ENCODE measurements at places on chromosomes 4 and X.

DNA sequence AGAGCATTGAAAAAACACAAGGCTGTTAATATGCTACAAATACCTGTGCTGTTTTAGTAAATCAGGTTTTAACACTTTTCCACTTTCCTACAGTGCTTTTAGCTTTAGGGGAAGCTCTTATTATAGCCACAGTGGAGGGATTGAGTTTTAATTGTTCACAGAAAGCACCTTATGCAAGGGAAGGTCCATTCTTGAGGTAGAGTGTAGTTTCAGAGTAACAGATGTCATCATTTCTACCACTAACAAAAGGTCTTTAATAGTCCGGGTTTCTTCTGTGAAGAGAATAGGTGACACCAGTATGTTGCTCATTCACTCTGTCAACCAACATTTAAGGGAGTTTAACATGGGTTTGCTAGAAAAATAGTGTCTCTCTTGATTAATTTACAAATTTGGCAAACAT is 104.4 kb downstream of the STIM2 start:
- no peak for DNase-seq

DNA sequence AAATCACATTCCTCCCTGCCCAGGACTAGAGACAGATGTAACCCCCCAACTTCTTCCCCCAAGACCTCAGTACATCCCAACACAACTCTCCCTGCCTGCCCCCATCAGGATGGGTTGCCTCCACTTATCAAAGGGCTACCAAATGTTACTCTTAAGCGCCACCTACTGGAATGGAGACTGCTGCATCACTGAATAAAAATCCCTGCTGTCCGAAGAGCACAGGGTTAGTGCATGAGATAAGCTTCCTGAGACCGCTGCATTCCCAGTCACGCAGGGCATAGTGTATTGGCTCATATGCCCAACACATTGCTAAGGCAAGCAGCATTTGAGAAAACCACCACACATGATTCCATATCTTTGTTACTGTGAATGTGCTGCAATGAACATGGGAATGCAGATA is 544.5 kb downstream of the PPP4R3C start:
- no peak for DNase-seq

DNA sequence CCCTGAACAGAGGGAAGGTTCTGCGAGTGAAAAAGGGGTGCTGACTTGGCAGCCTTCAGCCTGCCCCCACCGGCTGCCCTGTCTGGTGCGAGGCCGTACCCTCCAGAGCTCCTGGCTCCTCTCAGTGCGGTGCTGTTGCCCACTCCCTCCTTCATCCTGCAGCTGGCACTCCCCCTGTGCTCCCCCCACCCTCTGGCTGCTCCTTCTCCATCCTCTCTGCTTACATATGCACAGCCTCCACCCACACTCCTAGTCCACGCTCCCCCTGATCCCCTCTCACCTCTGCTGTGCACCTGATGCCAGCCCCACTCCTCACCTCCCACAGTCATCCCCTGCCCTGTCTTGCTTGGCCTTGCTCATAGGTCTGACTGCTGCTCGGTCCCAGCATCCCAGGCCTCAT is 9.9 kb downstream of the MAN2B2 start:
- no peak for DNase-seq

DNA sequence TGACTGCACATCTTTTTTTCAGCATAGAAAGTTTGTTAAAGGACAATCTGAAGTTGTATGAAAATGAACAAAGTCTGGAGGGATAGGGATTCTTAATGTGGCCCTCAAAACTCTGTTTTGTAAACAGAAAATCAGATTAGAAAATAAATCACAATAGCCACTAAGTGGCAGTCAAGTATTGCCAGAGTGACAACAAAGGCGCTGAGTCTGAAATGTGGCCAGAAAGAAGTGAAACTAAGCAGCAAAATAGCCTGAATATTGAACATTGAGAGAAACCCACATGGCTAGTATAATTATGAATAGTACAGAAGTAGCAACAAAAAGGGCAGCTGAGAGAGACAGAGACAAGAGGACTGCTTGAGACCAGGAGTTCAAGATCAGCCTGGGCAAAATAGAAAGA is 81.1 kb upstream of the CT45A1 start:
- no peak for DNase-seq

DNA sequence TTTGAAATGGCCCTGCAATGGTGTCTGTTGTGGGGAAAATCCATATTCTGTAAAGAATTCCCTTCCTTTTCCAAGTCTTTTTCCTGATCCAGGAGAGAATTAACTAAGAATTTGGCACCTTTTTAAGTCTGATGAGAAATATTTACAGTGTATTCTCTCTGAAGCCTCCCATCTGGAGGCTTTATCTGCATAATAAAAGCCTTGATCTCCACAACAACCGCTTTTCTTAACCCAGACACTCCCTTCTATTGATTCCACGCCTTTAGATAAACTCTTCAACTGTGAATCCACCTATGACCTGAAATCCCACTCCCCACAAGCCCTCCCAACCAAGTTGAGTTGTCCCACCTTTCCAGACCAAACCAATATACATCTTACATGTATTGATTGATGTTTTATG is 43.1 kb upstream of the TMPRSS11E start:
- DNase-seq, result no peak

- no peak for DNase-seq
Observed at GRCh38 chr4:183260491-183261151, 59.5 kb downstream of the CLDN22 start.

GRCh38 chrX:67648361-67648760 is 104.5 kb downstream of the AR start:
- no peak for DNase-seq

DNA sequence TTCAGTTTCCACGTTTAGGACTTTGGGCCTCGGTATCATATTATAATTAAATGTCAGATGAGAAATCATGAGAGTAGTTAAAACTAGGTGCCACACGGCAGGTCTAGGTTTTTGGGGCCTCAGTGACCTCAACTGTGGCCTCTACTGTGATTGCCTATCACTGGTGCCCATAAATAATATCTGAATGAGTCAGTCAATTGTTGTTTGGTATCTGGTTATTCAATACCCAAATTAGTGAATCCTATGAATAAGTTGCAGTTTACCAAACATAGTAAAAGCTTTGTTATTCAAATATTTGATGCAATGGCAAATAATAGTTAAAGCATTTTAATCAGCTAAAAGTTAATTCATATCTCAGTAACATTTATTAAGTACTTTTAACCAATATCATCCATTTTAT is 188.8 kb downstream of the PPP3CA start:
- no peak for DNase-seq

DNA sequence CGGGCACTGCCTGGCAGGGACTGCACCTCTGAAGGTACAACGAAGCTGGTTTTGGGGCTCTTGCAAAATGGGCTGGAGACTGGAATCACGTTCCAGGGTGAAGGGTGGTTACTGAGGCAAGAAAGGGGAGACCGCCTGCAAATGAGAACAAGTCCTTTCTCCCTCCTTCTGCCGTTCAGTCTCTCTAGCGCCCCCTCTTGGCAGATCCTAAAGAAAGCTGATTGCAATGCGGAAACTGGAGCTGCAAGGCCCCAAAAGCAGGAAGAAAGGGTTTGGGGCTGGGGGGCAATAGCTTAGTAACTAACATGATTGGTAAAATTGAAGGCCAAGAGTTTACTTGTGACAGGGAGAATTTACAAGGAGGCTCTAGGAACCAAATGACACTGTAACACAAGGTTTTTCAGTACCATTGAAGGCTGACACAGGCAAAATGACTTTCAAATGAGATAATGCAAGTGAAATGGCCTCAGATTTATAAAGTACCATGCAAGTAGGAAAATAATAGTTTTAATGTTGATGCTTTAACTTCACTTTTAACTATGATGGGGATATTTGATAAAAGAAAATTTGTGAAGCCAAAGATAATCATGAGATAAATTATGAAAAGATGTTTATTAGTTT is 222.7 kb upstream of the HAND2 start:
- no peak for DNase-seq

- DNase-seq, result no peak
Observed at GRCh38 chr4:81666491-81666890, 194.8 kb upstream of the RASGEF1B start.

DNA sequence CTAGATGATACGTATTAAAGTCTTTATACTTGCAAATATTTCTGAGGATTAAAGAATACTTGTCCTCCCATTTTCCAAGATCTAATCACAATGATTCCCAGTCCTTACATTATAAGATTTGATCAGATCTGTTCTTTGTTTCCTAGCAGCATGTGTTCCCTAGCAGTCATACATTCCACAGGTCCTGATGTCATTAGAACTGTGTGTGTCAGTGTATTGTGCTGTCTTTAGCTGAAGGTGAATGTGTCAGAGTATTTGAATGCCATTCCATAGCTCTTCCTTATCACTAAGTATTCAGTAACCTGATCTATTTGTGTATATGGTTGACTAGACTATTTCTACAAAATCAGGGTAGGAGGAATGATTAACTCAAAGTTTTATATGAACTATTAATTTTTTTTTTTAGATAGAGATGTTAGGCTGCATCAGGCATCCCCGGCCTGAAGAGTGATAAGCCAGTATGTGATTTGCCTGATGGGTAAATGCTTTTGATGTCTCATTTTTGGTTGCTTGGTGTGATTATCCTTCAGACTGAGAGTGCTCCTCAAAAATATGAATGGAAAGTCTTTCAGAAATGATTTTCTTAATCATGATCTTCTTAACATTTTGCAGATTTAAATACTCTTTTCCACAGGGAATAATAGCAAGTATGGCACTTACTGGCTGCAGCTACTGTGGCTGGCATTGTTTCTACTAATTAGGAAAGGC is 4.4 kb downstream of the ADGRL3 start:
- DNase-seq, result no peak

DNA sequence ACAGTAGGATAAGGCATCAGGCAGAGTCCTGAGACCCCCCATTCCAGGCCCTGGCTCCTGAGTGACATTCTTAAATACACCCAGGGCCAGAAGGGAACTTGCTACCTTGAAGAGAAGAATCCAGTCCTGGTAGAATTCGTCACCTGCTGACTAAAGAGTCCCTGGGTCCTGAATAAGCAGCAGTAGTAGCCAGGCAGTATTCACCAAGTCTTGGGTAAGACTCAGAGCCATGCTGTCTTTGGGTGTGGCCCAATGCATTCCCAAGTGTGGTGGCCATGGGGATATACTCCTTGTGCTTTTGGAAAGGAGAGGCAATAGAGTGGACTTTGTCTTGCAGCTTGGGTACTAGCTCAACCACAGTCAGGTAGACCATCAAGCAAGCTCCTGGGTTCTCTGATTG is 359.1 kb downstream of the DMD start:
- DNase-seq, result no peak

- no peak for DNase-seq
Observed at GRCh38 chrX:9033179-9033578, 748 bp downstream of the FAM9B start.

DNA sequence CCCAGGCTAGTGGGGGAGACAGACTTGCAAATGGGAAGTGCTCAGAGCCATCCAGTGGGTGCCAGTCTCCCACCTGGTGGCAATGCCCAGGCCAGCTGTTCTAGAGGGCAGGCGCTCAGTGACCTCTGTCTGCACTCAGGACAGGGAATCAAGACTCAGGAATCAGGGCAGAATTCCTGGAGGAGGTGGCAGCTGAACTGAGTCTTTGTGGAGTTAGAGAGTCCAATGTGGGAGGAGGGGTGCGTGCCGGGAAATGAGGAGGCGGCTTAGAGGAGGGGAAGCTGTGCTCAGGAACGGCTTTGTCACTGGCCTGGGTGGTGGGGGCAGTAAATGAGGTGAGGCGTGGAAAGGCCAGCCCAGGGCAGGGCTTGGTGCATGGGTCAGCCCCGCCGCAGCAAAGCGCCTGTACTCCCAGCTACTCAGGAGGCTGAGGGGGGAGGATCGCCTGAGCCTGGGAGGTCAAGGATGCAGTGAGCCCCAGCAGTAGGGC is 31.3 kb upstream of the SORCS2 start:
- no peak for DNase-seq

DNA sequence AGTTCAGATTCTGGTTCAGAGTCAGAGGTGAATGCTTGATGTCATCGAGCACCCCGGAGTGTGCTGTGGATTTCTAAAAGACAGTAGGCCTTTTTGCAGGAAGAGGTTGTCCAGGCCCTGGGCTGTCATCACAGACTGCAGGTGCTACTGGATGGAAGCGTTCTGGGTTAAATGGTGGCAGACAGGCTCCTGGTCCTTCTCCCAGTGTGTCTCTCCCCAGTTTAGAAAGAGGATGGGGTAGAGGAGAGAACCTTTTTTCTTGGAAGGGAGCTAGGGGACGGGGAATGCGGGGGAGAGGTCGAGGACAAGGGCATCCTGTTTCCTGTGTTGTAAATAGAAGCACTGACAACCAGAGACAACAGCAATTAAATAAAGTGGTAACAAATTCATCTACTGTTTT is 102.3 kb upstream of the NUDT6 start:
- no peak for DNase-seq

- DNase-seq, result no peak
Observed at GRCh38 chrX:46202733-46203514, 342.3 kb downstream of the ZNF674 start.

DNA sequence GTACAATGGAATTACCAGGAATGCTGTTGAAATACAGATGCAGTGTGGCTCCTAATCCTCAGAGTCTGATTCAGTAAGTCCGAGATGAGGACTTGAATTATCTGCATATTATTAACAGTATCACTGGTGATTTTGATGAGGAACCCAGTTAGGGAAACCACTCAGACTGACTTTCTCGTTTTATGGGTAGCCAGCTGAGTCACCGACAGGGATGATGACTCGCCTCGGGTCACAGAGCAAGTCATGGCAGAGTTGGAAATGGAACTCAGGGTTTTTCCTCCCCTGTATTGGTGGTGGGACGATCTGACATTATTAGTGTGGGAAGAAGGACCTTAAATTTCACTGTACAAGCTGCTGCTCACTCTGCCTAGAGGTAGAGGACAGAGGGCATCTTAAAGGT is 51.3 kb downstream of the RTL9 start:
- DNase-seq, result no peak

DNA sequence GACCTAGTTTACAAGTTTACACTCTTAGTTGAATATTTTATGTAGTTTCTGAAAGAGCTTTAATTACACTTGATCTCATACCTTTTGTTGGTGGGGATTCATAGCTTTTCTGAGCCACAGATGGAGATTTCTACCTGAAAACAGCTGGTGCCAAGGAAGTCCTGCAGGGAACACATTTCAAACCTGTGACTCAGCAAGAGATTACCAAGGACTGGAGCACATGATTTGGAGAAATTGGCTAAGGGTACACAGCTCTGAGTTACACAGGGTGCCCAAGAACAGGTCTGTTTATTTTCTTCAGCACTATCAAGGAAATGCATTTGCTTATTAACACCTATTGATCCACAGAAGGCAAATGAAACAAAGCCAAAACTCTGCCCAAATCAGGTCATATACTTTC is 691.5 kb downstream of the KCTD8 start:
- DNase-seq, result no peak

- DNase-seq, result no peak
Observed at GRCh38 chr4:22167201-22167600, 218.6 kb upstream of the KCNIP4 start.

- peak; percentile 2 for DNase-seq
Observed at GRCh38 chrX:68146054-68146453, 287.2 kb downstream of the OPHN1 start.

GRCh38 chr4:37835031-37835430 is 8.5 kb downstream of the PGM2 start:
- DNase-seq, result no peak

- DNase-seq, result no peak
Observed at GRCh38 chr4:83019794-83020494, 9.3 kb upstream of the LIN54 start.

Measured in putamen (tissue), 1 donor.